Heart right ventricle (tissue), 16 donors: ENCODE measurements at places on chromosomes 12 and 14. TPM values are rescaled to one million over a fixed set of nuclear protein-coding genes. Genes with fewer than 3 reads are reported as not detected.

GRCh38 chr12:78559416-78559815 lies 305.2 kb upstream of the SYT1 start:
- no peak for DNase-seq

GRCh38 chr14:90579816-90580215 lies 183.0 kb downstream of the CALM1 start:
- no peak for DNase-seq

- no peak for DNase-seq
Measured at GRCh38 chr12:26496170-26496569, 300.8 kb downstream of the SSPN start.

- DNase-seq = no peak
Measured at GRCh38 chr12:28355161-28355560, 164.9 kb downstream of the CCDC91 start.

DNA sequence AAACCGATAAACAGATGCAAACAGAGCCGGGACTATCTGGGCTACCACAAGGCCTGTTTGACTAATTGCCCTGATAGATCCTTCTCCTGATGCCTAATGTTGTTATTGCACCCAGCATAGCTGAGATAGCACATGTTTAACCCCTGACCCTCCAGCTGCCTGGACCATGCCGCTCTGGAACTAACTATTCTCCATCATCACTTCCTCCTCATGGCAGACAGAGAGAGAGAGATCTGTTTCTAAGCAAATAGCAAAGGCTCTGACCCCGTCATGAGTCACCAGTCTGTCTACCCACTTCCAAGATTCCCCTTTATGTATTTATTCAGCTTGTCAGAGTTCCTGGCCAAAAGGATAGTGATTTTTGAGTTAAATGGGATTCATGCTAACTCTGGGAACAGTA lies 58.2 kb upstream of the FLRT2 start:
- no peak for DNase-seq

GRCh38 chr12:124953689-124954405 lies 35.1 kb downstream of the DHX37 start:
- no peak for DNase-seq

DNA sequence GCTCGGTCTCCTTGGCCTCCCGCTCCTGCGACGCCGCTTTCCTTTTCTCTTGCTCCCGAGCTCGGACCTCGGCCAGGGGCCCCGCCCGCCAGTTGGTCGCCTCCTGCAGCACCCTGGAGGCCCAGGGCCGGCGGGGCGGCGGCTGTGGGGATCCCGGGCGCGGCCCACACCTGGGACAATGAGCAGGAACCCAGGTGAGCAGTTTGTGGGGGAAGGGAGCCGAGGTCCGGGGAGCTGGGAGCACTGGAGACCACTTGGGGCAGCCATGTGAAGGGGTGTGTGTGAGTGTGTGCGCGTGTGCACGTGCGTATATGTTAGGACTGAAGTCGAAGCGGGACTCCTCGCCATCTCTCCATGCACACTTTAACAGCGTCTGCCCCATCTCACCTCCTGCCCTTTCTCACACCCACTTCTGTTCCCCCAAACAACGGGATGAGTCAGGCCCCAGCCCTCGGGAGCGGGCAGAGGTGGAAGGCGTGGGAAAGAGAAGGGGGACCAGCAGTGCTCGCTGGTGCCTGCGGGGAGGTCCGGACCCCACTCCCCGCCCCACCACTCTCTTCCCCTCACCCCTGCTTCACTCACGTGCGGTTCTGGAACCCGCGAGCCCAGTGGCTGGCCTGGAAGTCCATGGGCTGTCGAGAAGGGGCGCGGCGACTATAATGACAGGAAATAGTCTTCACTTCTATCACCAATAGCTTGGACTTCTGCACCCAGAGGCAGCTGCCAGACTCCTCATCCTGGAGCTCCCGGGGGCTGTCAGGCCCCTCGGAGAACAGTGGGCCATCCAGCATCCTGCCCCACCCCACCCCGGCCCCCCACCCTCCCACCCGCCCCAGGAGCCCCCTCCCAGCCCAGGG lies 450 bp downstream of the DDN start:
- no peak for DNase-seq

DNA sequence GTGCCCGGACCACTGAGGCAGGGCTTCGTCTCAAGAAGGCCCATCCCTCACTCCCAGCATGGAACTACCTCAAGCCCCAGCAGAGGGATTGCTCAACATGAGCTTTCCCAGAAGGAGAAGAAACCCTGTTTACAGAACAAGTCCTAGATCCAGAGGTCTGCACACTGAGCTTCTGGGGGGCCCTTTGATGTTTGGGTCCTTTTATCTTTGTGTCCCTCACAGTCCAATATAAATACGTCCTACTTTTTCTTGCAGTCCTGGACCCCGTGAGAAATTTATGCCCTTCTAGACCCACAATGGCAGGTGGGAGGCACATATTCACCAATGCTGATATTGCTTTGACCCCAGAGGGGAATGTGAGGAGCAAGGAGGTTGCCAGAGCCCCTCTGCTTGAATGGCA lies 54.4 kb downstream of the SMUG1 start:
- DNase-seq = no peak

The TOMM20L gene
- not detected for total RNA-seq
